ENCODE measurements at places on chromosomes 5 and 9.

DNA sequence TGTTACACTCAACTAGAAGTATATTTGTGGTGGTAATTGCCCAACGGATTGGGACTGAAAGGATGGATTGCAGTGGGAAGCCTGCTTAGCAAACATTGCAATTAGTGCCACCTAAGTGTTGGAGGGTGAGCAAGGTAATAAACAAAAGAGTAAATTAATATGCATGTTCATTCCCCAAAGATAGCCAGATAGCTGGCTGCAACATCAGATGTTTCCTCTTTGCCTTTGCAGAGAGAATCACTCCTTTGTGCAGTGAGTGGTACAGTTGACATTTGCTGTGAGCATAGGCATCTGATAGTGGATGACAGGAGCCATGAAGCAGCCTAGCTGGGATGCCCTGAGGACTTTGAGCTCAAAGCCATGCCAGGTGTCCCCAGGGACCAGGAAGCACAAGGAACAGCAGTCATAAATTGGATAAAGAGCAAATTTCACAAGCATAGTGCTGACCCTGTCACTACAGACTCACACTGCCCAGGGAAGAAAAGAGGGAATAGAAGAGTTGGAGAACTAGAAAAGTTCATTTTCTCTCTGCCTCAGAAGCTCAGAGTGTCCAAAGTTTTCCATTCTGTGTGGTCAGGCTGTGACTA is 336.1 kb upstream of the SLC30A5 start:
- no peak for DNase-seq

GRCh38 chr9:34568133-34568532 is 21.4 kb downstream of the CNTFR start:
- DNase-seq, result no peak

DNA sequence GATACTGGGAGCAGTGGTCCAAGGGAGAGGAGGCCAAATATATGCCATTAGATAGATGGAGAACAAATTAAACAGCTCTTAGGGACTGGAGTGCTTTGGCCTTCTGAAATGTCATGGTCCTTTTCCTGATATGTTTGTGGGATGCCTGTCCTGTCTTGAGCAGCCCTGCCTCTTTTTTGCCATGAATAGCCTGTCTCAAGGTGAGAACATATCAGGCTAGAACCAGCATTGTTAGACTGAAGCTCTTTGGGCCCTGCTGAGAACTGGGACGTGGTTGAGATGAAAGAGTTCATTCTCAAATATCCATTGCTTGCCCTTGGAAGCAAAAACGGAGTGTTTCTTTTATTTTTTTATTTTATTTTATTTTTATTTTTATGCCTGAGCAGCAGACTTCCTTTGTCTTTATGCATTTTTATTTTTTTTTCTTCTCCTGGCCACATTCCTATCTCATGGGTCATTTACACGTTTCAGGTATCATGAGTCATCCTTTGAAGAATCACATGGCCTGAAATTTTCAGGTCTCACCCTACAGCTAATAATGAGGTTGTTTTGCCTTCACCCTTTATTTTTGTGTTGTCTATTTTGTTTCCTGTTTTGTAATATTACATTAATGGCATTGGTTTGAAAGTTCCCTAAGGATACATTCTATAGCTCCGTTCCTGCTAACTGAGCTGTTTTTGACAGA is 371.4 kb downstream of the PSAT1 start:
- DNase-seq, result no peak

- DNase-seq, result no peak
These were observed 142.3 kb downstream of the DMRTA1 start for GRCh38 chr9:22588918-22589317.

- DNase-seq, result no peak
These were observed 606.3 kb upstream of the ITGA1 start for GRCh38 chr5:52181403-52181802.

GRCh38 chr5:115298811-115299210 is 2.4 kb upstream of the CCDC112 start:
- DNase-seq, result no peak

- DNase-seq, result no peak
These were observed 624.2 kb downstream of the MTRR start for GRCh38 chr5:8493176-8493575.

DNA sequence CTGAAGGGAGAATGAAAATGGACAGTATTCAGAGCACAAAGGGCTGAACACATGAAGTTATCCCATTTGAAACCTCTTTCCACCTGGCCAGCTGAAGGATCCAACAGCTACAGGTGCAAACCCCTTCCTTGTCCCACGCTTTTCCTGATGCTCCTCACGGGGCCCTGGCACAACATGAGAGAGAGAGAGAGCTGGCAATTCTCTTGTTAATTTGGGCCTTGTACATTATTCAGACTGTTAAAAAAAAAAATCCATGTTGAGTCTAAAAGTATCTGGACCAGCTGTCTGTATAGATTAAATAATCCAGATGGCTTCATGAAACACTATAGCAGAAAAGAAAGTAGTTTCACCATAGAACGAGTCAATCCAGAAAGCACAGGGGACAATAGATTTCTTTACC is 74.1 kb downstream of the HMHB1 start:
- DNase-seq, result no peak

GRCh38 chr5:147831465-147831864 is at the start of gene SPINK1:
Gene SPINK1 (minus strand): TSS chr5:147831671. CDS start chr5:147831577, 94 bp downstream.
- DNase-seq, result no peak

- DNase-seq, result no peak
These were observed at the start of gene TEK for GRCh38 chr9:27108981-27109541. Gene TEK (plus strand): TSS chr9:27109225. CDS start chr9:27109591, 366 bp downstream.

- no peak for DNase-seq
These were observed 450.2 kb upstream of the ZNF608 start for GRCh38 chr5:125196481-125197111.

DNA sequence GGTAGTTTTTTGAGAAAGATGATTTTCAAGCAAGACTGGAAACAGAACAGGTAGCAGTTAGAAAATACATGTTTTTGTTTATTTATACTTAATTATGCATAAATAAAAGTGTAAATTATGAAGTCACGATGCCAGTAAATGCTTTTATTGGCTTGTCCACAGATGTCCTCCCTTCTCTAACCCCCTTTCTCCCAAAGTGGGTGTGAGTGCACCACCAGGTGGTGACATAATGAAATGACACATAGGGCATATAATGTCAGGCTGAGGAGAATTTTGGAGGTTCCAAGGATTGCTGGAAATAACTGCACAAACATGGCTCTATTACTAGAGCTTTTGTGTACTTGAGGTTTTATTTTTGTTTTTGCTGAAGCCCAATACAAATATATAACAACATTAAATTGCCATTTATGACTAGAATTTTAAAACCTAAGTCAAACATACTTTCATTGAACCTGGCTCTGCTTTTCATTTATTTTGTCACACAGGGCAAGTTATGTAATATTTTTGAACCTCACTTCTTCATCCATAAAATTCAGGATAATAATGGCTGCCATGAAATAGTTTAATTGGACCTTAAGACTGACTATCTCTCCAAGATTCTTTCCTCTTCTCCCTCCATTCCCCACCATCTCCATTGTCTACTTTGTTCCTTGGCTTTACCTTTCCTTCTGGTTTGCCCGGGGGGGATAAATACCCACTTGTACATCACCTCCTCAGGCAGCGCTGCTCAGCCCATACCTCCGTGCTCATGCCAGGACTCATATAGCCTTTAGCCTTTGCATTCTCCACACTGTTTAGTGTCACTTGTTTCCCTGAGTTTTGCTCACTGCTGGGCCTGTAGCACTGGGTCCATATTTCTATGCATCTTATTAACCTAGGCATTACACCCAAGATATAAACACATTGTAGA is 168.8 kb downstream of the PDE4D start:
- DNase-seq, result no peak

DNA sequence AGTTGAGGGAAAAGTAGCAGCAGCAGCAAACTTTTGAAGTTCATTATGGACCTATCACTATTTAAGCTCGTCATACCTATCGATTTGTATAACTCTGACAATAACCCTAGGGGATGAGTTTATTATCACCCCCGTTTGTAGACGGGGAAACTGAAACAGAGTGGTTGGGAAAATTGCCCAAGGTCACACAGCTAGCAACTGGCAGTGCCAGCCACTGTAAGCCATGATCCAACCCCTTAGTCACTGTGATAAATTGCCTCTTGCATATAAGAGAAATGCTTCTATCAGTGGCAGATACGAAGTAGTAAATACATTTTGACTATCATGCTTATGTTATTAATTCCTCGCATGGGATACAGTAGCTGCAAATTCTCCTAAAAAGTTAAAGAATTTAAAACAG is 73.3 kb upstream of the ATP10B start:
- DNase-seq, result no peak

DNA sequence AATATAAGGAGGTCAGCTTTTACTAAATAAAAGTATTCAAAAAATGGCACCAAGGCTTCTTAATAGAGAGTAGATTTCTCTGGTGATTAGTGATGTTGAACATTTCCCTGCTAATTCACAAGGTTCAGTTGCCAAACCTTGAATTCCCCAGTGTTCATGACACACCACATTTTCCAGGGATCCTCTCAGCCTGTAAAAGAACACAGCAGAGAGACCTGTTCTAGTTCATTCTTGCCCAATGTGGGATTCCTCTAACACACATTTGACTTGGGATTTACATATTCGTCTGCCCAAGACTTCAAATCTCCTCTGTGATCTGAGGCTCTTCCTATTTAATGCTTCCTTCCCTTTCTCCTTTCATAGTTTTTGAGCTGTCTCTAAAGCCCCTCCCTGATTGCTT is 273.2 kb upstream of the CDH9 start:
- DNase-seq, result no peak

- no peak for DNase-seq
These were observed 251.5 kb downstream of the FSTL4 start for GRCh38 chr5:133360693-133361472.

DNA sequence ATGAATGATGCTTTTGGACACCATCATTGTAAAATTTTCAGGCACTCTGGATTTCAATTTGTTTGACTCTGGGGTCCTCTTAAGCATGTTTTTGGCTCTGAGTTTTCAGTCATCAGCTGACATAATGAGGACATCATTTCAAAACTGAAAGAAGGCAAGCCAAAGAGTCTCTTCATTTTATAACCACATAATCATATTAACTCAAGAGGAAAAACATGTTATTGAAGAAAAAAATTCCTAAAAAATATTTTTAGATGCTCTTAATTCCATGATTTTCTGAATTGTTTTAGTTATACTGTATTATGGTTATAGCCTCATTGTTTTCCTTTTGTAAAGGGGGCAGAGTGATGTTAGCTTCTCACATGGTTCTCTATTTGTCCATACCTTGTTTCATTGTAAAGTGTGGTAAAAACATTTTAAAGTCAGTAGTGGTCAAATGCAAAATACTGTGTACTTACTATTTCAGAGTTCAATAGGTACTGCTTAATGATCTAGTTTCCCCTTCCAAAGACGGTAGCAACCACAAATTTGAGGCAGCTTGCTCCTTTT is 472.1 kb downstream of the DMRT2 start:
- no peak for DNase-seq

- DNase-seq, result no peak
These were observed 79.0 kb downstream of the TAF11L14 start for GRCh38 chr5:17713301-17713700.

- DNase-seq, result no peak
These were observed 83.8 kb downstream of the DAB2IP start for GRCh38 chr9:121735065-121735792.

DNA sequence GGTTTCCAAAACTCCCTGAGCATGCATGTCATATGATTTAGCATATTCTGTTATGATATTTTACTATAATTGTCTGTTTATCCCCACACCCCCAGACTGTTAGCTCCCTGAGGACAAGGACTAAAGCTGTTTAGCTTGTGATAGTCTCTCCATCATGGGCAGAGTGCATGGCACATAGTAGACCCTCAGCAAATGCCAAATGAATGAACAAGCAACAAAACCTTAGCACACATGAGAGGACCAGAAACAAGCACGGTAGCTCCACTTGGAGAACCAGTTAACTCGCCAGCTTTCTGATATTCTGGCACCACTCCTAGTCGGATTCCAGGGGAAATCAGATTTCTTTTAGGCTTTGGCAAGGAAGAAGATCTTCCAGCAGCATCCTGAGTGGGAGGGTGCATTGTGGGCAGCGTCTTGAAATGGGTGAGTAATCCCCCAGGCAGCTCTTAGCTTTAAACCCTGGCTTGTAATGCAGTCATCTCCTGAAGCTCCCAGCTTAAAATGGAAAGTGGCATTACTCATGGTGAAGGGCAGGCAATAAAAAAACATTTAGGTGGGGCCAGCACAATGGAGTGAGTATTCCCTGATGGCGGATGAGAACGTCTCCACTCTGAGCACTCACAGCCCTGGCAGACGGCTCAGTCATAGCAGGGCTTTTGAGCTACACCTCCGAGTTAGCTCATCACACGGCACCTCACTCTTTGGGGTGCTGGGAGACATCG is 41.1 kb downstream of the FGF1 start:
- no peak for DNase-seq

- no peak for DNase-seq
These were observed 914.4 kb upstream of the ACO1 start for GRCh38 chr9:31470051-31470450.

DNA sequence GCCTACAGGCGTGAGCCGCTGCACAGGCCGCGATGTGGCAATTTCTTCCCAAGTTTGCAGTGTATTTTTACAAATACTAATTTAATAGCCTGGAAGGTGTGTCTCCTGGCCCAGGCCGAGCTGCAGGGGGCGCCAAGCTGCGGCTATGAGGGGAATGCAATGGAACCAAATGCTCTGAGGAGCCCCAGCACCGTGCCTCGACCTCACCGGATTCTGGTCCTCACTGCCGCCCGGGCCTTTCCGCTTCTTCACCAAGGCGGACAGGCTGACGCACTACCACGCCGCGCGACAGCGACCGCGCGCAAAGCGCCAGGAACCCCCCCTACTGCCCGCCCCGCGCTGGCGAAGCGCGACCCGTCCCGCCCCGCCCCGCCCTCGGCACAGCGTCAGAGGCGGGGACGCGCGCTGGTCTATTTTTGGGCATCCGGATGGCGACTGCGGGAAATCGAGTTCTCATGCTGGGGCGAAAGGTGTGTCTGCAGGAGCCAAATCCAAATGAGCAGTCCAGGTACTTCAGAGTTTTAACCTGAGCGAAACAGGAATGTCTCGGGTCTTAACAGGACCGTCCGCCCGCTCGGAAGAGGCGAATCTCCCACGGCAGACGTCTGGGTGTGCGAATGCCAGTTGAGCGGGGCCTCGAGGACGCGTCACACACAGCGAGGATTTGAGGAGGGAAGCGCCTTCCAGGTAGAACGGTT is 31.7 kb upstream of the PRXL2C start:
- peak; percentile 47 for DNase-seq

DNA sequence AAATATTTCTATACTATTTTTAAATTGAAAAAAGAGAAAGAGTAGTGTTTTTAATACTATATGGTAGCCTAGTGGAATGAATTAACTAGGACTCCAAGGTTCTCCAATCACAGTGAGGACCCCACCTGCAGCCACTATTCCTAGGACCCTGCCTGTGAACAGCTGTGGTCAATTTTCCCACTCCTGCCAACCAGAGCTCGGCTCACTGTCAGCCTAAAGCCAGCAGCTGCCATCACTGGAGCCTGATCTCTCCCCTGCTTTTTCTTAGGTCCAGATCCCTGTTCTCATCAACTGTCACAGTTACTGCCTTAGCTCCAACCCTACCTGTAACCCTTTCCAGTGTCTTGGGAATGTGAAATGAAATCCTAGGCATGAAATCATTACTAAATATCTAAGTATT is 25.3 kb downstream of the ARSB start:
- DNase-seq, result no peak

- DNase-seq, result peak; percentile 21
These were observed 30.0 kb upstream of the SUSD3 start for GRCh38 chr9:93028448-93029006.
